WTC11 (cell line): ENCODE measurements at places on chromosomes 7 and 10.

GRCh38 chr7:130945411-130945811 lies 211.4 kb upstream of the KLF14 start:
- no peak for DNase-seq

GRCh38 chr7:151834271-151835035 lies 42.5 kb downstream of the PRKAG2 start:
- no peak for DNase-seq

- DNase-seq, result no peak
These were observed 127.7 kb downstream of the NRBF2 start for GRCh38 chr10:63260860-63261251.

DNA sequence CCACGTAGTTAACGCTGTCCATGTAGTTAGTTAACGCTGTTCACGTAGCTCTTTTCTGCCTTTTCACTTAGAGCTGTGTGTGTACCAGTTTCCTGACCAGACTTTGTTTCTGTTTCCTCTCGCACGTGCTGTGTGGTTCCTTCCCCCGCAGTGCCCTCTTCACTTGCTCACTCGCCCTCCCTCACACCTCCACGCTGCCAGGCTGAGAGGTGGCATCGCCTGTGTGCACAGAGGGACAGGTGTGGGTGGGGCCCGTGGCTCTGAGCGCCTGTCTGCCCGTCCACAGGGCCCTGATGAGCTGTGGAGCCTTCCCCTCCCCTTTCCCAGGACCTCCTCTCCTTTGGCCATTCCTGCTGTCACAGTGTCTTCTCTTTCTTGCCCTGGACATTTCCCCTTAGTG lies 30.6 kb downstream of the WDR37 start:
- DNase-seq, result no peak

DNA sequence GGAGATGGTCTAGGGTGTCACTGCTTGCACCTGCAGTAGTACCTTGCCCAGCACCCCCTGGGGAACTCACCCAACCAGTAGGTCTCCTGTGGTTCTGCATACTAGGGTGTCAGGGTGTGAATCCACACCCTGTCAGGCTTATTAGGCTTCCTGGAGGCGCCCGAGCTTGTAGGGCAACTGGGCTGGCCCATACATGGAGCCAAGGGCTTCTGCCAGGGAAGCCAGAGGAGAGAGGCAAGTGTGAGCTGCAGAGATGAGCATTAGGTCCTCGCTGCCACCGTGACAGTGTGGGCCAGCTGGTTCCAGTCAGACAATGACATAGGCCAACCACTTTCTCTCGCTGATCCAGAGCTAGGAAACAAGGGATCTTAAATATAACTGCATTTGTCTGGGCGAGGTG lies 11.2 kb downstream of the MXI1 start:
- DNase-seq, result no peak

DNA sequence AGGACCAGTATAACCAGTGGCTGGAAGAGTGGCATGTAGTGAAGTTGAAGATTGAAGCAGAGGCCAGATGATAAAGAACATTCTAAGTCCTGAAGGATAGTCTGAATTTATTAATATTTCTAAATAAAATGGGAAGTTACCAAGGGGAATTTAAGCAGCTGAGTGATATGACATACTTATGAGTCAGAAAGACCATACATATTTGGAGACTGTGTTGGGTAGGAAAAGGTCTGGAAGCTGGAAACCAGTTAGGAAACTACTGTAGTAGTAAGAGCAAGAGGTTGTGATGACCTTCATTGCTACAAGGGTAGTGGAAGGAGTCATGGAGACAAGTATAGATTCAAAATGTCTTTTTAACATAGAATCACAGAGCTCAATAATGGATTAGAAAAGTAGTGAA lies 752.3 kb downstream of the SUGCT start:
- no peak for DNase-seq

GRCh38 chr7:5423976-5424748 lies 528 bp upstream of the TNRC18 start:
- DNase-seq, result peak; percentile 94
